ENCODE measurements at places on chromosomes 1 and 21.

DNA sequence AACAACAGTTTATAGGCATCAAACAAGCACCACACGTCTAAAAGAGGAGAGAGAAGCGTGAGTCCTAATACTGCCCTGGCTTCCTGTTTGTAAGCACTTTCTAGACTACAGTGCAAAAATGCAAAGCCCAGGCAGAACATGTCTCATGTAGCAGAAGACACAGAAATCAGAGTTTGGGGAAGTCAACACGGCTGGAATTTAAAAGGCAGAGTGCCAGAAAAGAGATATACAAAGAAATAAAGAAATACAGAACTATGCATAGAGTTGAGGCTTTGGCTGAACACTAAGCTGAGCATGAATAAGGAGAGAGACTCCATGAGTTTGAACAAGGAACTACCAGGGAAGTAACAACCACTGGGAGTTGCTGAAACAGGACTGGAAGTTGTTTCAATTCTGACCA, 566.6 kb upstream of the NR5A2 start:
- no peak for DNase-seq

GRCh38 chr21:44980562-44981489, 41.0 kb downstream of the SLX9 start:
- no peak for DNase-seq

DNA sequence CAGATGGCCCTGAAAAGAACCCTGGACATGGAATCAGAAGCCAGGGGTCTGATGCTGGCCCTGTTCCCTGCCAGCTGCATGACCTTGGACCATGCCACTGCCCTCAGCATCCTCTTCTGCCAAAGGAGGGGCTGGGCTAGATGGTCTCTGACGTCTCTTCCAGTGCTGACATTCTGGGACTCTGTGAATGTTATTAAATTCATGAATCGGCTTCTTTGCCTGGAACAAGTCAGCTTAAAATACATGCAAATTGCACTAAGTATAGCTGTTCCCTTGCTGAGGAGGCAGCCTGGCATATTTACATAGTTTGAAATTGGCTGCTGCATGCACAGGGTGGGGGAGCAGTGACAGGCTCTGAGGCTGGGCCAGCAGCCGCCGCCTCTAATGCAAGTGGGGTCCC, 23.8 kb downstream of the KCNA2 start:
- no peak for DNase-seq

DNA sequence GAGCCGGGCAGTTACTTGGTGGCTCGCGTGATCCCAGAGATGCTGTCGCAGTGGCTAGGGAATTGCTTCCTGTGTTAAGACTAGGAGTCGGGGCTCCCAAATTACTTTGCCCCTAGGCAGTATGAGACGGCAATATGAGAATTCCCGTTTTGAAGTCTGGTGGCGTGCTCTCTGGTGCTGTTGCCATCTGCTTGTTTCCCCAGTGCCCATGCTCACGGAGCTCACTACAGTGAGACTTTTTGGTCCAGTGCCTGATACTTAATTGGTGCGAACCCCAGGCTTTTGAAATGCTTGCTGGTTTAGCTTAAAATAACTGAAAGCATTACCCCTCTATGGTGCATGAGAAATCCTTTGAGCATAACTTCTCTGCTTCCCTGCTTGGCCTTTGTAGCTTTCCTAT, 22.3 kb downstream of the AGT start:
- no peak for DNase-seq

DNA sequence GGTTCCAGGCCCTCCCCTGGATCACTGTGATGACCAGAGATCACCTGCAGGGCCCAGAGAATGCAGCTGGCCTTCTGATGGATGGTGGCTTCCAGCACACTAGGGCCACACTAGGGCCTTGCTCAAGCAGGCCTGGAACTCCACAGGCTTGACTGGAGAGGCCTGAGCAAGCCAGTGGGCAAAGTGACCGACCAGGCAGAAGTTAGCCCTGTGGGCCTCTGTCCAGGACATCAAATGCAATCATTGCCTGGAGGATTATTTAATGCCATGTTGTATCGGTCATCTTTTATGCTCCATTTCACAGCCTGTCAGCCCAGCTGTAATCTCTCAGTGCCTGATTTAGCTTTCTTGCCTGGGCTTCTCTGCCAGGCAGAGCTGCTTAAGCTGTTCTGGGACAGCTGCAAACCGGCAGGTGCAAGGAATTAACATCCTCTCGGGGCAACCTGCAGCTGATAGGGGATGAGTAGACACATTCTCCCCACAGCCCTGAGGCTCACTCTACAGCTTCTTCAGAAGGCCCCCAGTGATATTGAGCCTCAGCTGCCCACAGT, 17.7 kb downstream of the NENF start:
- no peak for DNase-seq

GRCh38 chr21:36291509-36291908, 28.5 kb upstream of the MORC3 start:
- no peak for DNase-seq

DNA sequence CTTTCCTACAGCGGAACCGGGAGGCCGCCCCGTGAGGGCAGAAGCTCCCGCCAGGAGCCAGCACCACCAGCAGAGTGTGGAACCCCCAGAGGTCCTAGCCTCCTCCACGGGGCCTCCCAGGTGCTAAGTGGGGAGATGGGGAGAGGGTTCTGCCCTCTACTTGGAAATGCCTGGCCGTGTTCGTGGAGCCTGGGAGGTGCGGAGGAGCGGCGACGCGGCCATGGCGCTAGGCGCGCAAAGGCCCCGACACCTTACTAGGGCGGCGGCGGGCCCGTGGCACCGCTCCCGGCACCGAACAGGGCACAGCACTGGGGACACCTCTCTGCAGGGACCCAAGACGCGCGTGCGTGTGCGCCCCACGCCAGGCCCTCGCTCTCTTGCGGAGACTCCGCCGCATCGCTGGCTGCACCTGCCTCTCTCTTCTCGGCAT, 1.3 kb upstream of the CACNA1E start:
- DNase-seq, result no peak

GRCh38 chr1:12040457-12041051, 21.3 kb downstream of the MIIP start:
- DNase-seq, result peak; percentile 59

- no peak for DNase-seq
Observed at GRCh38 chr1:37131281-37131680, 97.0 kb upstream of the GRIK3 start.

DNA sequence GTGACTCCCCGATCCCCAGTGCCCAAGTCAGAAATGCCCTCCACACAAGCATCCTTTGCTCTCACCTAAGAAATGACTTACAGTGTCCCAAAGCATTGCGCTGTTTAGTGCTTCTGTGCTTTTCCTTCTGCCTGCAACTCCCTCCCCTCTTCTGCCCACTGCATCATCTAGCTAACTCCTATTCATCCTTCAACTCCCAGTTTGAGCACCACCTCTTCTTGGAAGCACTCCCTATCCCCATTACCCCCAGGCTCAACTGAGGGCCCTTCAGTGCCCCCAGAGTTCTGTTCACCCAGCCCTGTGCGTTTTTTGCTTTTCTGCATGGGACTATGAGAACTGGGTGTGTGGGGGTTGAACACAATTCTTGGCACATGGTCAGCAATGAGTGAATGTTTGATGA, 10.0 kb downstream of the KCNQ4 start:
- DNase-seq, result no peak

DNA sequence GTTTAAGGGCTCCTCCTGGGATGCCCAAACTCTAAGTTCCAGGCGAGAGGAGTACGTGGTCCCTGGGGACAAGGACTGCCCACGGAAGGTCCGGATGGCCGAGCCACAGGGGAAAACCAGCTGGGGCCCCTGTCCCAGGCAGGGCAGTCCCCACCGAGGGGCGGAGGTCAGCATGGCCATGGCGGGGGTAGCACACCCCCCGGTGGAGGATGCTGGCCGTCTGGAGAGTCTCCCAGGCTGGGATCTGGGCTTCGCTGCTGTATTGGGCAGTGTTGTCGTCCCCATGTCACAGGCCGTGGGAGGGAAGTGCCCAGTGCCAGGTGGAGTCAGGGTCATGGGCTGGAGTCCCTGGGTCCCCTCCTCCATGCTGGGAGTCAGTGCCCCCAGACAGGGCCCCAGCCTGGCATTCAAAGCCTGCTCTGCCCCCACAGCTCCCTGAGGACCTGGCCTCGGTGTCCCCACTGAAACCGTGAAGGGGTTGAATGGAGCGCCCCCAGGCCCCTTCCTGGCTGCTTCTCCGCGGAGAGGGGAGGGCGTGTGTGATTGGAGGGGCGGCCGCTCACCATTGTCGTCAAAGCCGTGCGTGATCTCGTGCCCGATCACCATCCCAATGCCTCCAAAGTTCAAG, 6.8 kb downstream of the PRXL2B start:
- no peak for DNase-seq

- DNase-seq, result peak; percentile 26
Observed at GRCh38 chr21:28554660-28555475, 437.8 kb downstream of the LTN1 start.

- DNase-seq, result no peak
Observed at GRCh38 chr1:75503221-75503974, 107.5 kb downstream of the SLC44A5 start.

GRCh38 chr1:70487910-70488665, 77.0 kb downstream of the CTH start:
- DNase-seq, result no peak

DNA sequence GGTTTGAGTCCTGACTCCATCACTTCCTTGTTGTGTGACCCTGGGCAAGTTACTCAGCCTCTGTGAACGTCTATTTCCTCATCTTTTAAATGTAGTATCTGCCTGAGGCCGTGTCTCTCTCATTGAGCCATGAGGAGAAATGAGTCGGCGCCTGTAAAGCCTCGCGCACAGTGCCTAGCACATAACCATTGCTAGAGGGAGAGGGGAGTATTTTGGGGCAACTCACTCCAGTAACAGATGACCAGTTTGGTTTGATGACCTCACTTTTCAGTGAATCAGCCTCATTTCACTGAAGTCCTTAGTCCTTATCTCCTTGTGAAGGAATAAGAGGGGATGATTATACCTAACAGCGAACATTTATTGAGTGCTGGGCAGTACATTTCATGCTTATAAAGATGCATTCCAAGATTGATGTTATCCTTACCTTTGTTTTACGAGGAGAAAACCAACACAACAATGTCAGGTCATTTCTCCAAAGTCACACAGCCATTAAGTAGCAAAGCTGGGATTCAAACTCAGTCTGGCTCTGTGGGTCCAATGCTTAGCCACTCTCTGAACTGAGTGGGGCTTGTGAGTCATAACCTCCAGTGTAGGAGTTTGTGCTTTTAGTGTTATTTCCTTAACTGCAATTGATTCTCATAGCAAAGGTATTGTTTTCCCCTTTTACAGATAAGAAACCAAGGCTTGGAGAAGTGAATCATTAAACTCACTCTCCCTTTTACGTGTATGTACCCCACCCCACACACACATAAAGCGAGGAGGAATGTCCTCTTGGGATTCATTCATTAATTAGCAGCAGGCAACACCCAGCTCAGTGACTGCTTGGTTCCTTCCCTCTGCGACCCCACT, 25.9 kb downstream of the KCNC4 start:
- DNase-seq, result peak; percentile 28

DNA sequence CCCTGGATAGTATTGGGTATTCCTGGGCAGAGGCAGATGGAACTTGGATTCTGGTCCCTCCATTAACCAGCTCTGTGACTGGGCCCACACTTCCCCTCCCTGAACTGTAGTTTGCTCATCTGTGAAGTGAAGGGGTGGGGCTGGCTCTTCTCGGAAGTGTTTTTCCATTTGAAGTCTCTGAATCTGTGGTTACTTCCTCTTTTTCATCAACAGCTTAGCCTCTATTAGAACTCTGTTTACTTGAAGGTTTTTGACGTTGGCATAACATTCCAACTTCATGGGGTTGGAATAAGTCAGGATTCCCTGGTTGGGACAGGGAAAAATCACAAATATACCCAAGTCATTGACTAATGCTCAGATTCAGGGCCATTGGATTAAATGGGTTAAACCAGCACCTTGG, 3.6 kb downstream of the KIAA0040 start:
- DNase-seq, result no peak

DNA sequence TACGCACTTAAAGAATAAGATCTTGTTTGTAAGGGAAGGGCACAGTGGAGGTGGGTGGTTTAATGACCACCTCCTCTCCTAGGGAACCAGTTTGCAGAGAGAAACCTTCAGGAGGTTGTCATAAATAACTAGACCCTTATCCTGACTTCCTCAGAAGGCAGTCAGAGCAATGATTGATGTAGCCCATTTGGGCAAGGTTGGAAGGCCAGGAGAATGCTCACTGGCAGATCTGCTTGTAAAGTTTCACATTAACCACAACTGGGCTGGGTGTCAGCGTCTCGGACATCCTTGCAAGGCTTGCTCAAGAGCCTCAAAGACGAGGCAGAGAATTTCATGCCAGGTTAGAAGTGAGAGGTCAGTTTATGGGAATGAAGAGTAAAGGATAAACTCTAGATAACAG, 87.6 kb upstream of the TRABD2B start:
- no peak for DNase-seq

GRCh38 chr1:82108843-82109242, 308.1 kb downstream of the ADGRL2 start:
- DNase-seq, result no peak

- DNase-seq, result no peak
Observed at GRCh38 chr1:35935442-35936388, 4.8 kb downstream of the AGO3 start.

GRCh38 chr1:201294876-201295275, 11.6 kb downstream of the PKP1 start:
- no peak for DNase-seq
